Activated CD8-positive, alpha-beta memory T cell treated with anti-CD3 and anti-CD28 coated beads, Interleukin-2, amount 10 ng/mL, durations not matched to agents 7 days and 5 days (primary cell): ENCODE measurements at places on chromosomes 3 and 15. TPM values are rescaled to one million over a fixed set of nuclear protein-coding genes. Genes with fewer than 3 reads are reported as not detected.

- no peaks in the 10 kb centered on the region for H3K27me3 ChIP-seq
- no peak for DNase-seq
- H3K4me1 ChIP-seq = peaks cover 11% of the 10 kb centered on the region
- no peak overlapping the region for H3K27ac ChIP-seq
Measured at GRCh38 chr3:71185733-71186455, 397.6 kb downstream of the FOXP1 start.

- peaks cover 69% of the 10 kb centered on the region for H3K27me3 ChIP-seq
- DNase-seq = no peak
- H3K36me3 ChIP-seq = no peaks in the 10 kb centered on the region
- no peak overlapping the region for H3K27ac ChIP-seq
- peaks cover 14% of the 10 kb centered on the region for H3K4me1 ChIP-seq
- H3K4me3 ChIP-seq = no peak overlapping the region
Measured at GRCh38 chr15:38300395-38300794, 47.8 kb downstream of the SPRED1 start.

Gene CKMT1A
- total RNA-seq = not detected

Gene CFAP92
- not detected for total RNA-seq

Gene CNTN3
- not detected for total RNA-seq
